ENCODE measurements at places on chromosomes 11 and 22.
A peak's percentile ranks its signal among the peaks of the same experiment; 100 is the strongest.

DNA sequence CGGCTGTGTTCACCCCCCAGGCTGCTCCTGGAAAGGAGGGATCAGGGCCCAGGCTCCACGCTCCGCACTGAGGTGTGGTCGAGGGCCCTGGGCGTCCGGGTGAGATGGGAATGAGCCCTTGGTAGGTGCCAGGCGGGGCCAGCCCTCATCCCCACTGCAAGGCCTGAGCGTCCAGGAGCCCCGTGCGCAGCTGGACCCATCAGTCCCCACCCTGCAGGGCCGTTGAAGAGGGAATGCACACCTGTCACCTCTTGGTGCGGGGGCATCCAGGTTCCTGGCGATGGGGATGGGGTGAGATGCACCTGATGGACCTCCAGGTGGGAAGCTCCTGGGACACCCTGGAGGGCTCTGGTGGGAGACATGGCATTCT is 72.2 kb downstream of the KCNQ1 start:
- DNase-seq = peak; percentile 2

DNA sequence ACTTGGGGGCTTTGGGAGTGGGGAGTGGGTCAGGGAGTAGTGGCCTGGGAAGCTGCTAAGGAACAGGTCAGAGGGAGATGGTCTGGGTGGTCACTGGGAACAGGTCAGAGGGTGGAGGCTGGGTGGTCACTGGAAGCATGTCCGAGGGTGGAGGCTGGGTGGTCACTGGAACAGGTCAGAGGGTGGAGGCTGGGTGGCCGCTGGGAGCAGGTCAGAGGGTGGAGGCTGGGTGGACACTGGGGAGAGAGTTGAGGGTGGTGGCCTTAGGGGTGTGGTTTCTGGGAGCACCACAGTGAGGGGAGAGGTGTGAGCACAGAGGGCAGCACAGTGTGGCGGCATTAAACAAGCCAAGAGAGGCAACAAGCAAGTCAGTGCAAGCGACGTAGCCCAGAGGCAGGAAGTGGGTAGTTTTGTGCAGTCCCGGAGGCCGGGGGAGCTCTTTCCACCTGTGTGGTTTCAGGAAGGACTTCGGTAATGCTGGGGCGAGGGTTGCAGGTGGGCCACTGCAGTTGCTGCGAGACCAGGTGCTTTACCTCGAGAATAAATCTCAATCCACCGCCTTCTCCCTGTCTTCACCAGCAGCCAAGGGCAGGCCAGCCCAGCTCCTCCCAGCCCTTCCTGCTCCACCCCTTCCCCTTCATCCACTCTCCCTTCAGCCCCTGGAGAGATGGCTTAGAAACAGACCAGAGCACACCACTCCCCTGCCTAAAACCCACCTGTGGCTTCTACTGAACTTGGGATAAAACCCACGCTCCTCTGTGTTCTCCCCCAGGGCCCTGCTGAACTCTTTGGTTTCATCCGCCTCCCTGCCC is 3.2 kb upstream of the CACNA1I start:
- DNase-seq = no peak

- DNase-seq = no peak
These were observed 49.4 kb downstream of the SNX19 start for GRCh38 chr11:130866831-130867230.

DNA sequence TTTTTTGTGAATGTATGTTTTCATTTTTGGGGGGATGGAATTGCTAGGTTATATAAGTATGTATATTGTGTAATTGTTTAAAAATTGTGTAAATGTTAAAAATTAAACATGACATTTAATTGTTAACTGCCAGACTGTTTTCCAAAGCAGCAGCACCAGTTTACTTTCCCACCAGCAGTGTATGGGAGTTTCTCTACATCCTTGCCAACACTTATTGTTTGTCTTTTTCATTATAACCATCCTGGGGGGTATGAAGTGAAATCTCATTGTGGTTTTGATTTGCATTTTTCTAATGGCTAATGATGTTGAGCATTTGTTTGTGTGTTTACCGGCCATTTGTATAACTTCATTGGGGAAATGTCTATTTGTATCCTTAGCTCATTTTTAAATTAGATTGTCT is 31.7 kb upstream of the RRAS2 start:
- no peak for DNase-seq

GRCh38 chr11:9315078-9315688 is 790 bp upstream of the TMEM41B start:
- DNase-seq = peak; percentile 6

DNA sequence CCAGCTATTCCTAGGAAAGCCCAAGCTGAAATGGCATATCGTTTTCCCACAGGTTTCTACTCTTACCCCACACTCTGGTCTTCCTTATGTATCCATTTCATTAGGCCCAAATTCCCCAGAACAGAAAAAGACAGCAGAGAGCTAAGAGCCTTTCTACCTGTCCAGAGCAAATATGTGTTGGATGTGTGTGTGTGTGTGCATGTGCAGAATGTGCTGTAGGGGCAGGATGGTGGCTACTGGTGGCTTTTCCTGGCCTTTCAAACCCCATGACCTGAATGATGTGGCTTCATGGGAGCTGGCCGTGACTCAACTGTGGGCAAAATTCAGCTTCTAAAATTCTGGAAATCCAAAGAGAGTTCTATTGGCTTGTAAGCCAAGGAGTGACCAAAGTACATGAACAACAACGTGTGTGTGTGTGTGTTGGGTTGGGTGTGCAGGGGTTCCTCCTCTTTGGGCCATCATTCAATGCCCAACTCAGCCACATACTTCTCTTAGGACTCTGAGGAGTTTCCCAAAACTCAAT is 421.4 kb upstream of the CADM1 start:
- DNase-seq = no peak

DNA sequence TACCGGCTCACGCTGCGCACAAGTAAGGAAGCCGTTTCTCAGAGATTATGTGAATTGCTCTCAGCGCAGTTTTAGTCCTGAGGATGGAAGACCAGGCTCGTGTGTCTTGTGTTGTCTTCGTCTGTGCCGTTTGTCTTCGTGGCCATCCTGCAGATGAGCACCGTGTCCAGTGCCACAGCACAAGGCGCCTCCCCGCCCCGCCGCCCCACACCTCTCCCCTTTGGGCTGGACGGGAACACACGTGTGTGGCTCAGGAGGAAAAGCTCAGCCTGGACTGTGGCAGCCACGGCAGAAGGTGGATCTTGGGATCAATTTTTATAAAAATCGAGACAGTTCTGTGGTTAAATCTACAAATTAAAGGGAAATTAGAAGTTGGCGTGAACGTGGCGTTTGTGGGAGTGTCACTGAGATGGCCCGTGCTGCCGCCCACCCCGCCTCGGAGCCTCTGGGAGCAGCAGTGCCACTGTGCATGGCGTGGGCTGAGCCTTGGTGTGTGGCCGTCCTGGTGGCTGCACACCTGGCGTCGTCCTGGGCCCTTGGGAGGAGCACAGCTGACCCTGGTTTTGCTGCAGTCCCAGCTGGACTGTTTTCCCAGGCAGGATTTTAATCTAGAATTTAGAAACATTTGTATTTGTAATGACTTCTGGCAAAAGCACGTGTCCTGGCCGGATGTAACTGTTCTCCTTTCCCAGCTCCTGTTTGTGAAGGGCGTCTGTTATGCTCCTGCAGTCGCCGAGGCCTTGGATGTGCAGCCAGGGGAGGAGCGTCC is 25.8 kb downstream of the MUC6 start:
- DNase-seq = no peak

DNA sequence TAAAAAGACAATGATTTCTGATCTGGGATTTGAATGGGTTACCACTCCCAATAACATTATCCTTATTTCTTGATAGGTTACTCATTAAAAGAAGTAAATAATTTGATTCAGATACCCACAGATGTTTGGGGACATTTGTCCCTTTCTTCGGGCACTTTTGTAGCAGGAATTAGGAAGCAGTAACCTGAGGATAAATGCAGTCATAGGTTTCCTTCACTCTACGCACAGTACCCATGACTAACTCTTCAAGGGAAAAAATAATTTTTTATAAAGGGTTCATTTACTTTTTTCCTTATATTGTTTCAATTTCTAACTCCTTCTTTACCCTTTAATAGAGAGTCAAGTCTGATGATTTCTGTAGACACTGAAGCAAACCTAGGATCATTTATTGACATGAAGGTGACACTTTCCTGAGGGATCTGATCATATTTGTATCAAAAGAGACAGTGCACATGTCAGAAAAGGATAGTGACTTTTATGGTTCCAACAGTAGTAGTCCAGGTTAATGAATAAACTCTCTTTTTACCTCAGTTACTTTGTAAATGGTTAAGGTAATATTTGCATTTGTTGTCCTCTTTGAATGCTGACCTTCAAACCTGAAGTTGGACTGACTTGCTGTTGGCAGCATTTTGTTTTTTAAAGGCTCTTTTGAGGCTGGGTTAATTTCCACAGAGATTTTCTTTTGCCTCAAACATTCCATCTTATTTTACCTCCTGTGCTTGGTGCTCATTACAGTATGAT is 1072.0 kb downstream of the LRRC4C start:
- DNase-seq = no peak

DNA sequence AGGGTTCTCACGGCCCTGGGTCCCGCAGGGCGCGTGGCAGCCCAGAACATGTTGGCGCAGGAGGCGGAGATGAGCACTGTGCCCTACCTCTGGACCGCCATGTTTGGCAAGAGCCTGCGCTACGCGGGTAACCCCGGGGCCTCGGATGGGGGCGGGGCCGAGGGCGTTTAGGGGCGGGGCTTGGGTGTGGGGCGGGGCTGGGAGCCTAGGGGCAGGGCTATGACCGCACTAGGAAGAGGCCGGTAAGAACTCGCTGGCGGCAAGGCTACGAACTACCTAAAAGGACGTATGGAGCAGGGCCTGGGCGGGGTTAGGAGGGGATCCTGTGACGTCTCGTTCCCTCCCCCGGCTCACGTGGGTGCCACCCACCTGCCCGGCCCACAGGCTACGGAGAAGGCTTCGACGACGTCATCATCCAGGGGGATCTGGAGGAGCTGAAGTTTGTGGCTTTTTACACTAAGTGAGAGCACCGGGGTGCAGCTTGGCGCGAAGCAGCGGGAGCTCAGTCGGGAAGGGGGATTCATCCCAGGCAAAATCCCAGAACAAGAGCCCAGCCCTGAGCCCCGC is 2.8 kb upstream of the LZTR1 start:
- DNase-seq = peak; percentile 45

GRCh38 chr11:59556115-59556916 is 45.0 kb downstream of the OR4D9 start:
- DNase-seq = peak; percentile 59

GRCh38 chr11:118415739-118416068 is 14.3 kb downstream of the ATP5MG start:
- DNase-seq = no peak

GRCh38 chr11:2376751-2377451 is at the start of gene CD81:
Gene CD81, plus strand, starts transcription at chr11:2377310. Its CDS starts 240 bp downstream, at chr11:2377550.
- DNase-seq = peak; percentile 68

DNA sequence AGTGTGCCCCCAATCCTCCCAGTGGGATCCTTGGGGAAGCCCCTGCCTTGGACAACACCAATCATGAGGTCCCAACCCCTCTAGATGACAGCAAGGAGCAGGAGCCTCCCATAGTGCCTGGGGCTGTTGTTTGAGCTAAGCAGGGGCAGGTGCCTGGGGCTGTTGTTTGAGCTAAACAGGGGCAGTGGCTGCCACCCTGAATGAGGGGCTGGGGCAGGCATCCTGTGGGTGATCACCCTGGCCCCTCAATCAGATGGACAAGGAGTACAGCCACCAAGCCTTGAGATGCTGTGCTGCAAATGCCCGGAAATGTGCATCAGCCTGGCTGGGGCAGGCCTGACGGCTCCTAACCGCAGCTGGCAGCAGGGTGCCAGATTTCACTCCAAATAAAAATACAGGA is 66.7 kb downstream of the MYEOV start:
- DNase-seq = peak; percentile 1

DNA sequence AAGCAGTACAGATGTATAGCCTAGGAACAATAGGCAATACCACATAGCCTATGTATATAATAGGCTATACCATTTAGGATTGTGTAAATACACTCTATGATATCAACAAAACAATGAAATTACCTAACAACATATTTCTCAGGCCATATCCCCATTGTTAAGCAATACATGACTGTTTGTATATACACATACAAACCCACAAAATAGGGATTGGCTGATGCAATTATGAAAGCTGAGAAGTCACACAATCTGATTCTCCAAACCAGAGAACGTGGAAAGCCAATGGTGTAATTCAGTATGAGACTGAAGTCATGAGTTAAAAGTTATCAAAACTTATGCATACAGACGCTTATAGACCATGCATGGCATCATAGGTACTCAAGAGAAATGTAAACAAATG is 700.1 kb upstream of the RAG2 start:
- DNase-seq = no peak

- DNase-seq = no peak
These were observed 37.2 kb downstream of the OSBP start for GRCh38 chr11:59578369-59578768.

DNA sequence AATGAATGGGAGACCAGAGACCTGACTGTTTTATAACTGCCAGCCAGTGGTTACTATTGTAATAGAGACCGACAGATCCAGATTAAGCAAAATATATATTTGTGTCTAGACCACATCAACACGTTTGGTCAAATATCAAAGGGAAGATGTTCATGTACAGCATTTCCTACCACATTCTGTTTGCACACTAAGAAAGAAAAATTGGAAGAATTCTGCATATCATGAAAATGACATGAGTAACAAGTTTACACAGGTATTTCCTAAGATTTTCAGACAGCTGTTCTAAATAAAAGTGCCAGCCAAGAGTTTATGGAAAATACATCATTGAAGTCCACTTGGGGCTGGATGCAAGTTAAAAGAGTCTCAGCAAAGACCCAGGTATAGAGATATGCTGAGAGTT is 145.5 kb upstream of the ANO3 start:
- DNase-seq = no peak

GRCh38 chr11:126317432-126317755 is 13.5 kb downstream of the DCPS start:
- DNase-seq = no peak

DNA sequence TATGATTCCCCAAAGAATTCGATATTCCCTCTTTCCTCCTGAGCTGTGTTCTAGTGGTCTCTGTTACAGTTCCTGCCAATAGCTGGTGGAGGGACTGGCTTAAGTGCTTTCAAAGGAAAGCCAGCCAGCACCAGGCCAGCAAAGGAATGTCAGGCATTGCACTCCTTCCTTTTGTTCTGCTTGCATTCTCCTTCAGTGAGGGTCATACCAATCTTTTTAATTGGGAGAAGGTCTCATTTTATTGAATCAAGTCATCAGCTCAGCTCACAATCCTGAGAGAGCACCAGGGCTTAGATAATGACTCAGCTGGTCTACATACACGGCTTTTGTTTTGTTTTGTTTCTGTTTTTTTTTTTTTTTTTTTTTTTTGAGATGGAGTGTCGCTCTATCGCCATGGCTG is 222.9 kb downstream of the NAV2 start:
- no peak for DNase-seq

All from endothelial cell (in vitro differentiated cells).